ENCODE measurements at places on chromosomes 6 and 20.

- no peak for DNase-seq
Measured at GRCh38 chr6:38150681-38151296, 331.3 kb downstream of the ZFAND3 start.

- DNase-seq: no peak
Measured at GRCh38 chr6:8135276-8135675, 32.9 kb upstream of the EEF1E1 start.

GRCh38 chr20:49028684-49029083, 17.4 kb upstream of the CSE1L start:
- no peak for DNase-seq

DNA sequence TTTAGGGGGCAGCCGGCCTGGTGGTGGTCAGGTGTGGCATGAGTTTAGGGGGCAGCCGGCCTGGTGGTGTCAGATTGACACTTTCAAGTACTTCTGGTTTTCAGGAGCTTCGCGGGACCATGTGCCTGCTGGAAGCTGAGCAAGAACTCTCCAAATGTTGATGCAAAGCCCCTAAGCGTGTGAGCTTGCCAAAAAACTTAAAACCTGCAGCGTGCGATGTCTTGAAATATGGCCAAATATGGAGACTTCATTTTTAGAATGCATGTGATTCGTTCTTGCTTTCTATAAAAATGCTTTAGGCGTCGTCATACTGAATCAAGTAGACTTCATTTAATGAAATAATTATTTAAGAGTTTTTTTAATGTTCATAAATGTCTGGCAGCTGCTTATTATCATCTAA, 149.4 kb downstream of the SMOC2 start:
- DNase-seq: no peak

- DNase-seq: no peak
Measured at GRCh38 chr20:1555952-1556351, 1.6 kb downstream of the SIRPD start.

- DNase-seq: no peak
Measured at GRCh38 chr6:54264581-54265272, 43.5 kb upstream of the TINAG start.

DNA sequence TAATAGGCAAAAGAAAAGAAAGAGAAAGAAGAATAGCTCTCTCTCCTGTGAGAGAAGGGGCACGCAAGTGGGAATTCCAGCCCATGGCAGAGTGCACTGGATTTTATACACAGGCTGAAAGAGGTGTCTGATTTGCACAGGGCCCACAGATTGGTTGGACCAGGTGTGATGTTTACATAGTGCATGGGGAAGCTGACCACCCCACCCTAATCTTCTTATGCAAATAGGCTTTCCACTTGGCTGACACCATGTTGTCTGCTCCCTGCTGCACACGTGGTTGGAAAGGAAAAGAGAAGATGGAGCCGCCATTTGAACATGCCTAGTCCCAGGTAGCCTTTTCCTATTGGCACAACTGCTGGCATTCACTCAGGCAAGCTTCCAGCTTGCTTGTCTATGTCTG, 20.2 kb downstream of the MICA start:
- no peak for DNase-seq

DNA sequence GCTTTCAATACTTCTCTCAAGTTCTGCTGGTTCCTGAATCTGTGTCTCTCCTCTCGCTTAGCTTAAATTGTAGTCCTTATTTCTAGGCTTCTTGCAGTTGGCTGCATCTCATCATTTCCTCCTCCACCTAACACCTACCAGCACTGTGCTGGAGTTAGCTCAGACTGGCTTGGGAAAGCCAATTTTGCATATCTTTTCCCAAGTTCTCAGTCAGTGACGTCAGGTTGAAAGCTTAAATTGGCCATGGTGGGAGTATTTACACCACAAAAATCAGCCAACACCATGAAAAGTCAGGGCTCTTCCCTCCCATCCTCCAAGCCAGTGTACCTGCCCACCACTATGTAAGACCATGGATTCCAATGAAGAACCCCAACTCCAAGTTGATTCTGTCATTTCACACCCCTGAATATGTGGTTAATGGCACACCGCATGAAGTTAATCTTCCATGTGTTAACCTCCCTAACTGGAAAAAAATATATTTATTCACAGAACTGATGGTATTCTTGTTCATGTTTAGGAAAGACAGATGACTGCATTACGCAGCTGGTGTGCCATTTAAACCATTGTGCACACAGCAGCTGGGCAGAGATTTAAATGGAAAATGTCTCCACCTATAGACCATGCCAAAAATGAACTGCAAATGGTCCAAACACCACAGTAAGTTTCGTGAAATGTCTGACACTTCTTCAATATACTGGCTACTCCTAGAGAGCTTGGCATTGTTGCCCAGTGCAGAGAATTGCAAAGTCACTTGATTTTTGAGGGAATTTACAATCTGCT, 274.1 kb upstream of the MAP3K7 start:
- DNase-seq: no peak

DNA sequence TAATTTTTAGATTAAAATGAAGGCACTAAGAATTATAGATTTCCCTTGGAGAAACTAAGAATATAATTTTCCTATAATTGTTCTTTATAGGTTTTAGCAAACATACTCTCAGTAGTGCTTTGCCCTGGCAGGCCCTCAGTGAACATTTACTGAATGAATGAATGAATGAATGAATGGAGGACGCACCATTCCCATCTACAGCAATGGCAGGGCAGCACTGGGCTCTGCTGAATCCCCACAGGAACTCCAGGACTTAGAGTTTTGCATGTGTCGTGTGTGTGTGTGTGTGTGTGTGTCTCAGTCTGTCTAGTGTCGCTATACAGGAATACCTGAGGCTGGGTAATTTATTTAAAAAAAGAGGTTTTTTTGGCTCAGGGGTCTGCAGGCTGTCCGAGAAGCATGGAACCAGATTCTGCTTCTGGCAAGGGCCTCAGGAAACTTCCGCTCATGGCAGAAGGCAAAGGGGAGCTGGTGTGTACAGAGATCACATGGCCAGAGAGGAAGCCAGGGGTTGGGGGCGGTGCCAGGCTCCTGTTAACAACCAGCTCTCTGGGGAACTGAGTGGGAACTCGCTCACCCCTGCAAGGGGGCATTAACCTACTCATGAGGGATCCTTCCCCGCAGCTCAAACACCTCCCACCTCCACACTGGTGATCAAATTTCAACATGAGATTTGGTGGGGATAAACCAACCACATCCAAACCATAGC, 20.1 kb downstream of the RNASET2 start:
- no peak for DNase-seq

DNA sequence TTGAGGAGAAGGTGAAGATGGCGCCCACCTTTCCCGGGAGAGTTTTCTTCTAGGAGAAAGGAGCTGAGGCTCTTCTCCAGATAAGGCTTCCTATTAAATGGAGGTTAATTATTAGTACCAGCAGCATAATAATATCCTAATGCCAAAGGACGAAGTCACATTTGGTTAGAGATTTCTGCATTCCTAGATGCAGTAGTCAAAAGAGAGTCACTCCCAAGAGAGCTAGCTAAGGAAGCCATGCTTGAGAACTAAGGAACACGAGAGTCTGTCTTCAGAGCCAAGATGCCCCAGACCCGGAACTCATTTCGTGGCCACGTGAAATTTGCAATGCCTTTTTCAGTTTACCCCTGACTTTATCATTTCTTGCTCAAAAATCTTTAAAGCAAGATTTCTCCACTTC, 132.7 kb downstream of the TSHZ2 start:
- no peak for DNase-seq

DNA sequence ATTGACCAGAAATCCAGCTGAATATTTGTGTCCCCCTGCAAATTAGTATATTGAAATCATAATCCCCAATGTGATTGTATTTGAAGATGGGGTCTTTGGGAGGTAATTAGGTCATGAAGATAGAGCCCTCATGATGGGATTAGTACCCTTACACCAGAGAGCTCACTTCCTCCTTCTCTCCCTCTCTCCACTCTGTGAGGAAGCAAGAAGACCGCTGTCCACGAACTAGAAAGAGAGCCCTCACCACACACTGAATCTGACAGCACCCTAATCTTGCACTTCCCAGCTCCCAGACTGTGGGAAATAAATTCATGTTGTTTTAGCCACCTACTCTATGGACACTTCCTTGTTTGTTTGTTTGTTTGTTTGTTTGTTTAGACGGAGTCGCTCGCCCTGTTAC, 11.9 kb upstream of the PLAGL1 start:
- no peak for DNase-seq

DNA sequence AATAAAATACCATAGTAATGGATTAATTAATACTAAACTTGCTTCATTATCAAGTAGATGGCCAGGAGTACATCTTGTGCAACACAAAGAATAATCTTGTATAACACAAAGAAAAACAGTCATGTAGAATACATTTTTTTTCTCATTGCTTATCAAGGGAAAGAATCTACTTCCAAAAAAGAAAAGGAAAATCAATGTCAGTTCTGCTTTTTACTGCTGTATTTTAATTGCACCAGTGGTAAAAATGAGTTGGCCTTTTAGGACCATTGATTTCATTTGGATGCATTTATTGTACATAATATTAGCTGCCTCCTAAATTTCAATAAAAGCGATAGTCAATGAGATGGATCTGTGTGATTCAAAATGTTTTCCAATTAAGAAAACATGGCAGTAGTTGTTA, 96.9 kb upstream of the BTBD3 start:
- no peak for DNase-seq

DNA sequence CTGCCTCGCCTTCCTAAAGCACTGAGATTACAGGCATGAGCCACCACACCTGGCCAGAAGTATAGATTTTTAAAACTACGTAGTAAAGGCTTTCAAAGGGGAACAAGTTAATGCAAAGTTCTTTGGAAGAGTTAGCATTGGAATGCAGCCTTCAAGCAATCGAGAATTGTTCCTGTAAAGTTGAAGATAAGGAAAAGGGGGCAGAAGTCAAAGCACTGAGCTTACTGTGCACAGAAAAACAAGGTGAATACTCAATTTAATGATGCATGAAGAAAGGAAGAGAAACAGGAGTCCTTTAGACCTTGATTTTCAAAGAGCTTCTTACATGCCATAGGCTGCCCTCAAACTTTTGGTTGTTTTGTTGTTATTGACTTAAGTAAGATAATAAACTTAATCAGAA, 29.1 kb upstream of the LGSN start:
- DNase-seq: no peak

- no peak for DNase-seq
Measured at GRCh38 chr6:124064317-124065113, 260.9 kb downstream of the NKAIN2 start.

GRCh38 chr20:31676609-31676989, 38.9 kb downstream of the COX4I2 start:
- no peak for DNase-seq

DNA sequence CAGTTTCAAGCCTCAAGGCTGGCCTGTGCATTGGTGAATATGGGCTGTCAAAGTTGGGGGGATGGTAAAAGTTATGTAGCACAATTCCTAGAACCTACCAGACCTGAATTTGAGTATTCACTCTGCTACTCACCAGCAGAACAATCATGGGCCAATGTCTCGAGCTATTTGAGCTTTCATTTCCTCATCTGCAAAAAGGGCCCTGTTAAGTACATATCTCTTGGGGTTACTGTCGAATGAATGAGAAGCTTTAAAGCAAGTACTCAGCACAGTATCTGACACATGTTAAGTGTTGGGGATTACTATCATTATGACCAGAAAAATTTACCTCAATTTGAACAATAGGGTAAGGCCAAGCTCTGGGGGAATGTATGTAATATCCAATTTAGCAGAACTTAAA, 13.5 kb upstream of the ENPP4 start:
- DNase-seq: no peak

DNA sequence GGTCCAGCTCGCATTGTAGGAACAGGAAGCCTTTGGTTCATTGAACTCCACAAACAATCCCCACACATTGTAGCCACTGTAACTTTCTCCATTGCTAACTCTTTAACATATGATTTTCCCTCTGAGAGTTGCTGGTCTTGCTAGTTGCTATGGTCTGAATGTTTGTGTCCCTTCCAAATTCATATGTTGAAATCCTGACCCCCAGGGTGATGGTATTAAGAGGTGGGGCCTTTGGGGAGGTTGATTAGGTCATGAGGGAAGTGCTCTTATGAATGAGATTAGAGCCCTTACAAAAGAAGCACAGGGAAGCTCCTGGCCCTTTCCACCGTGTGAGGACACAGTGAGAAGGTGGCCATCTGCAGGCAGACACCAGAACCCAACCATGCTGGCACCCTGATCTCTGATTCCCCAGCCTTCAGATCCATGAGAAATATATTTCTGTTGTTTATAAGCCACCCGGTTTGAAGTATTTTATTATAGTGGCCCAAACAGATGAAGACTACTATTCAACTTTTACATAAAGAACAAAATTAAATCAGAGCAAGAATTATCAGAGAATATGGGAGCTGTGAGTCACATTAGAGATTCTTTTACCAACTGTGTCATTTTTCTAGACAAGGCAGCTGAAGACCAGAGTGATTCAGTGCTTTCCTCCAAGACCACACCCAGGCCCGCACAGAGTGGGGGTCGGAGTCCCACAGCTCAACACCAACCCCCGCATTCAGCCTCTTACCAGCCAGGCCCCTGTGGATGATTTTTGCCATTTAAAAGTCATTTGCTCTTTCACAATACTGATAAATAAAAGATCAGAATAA, 143.0 kb downstream of the SAMD5 start:
- no peak for DNase-seq

DNA sequence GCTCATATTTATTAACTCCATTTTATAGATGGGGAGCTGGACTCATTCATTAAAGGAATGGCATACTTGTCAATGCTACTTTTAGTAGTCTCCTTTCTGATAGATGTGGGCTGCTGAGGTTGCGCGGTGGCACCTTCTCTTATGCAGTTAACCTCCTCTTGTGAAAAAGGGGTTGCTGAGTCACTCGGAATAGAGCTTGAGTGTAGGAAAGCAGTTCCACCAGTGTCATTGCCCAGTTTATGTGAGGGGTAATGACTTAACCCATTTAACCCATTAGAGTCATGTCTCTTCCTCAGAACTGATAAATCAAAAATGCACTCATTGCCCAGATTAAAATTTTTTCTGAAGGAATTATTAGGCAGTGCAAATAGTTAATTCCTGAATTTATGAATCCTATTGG, 6.3 kb downstream of the MAPK14 start:
- DNase-seq: no peak

DNA sequence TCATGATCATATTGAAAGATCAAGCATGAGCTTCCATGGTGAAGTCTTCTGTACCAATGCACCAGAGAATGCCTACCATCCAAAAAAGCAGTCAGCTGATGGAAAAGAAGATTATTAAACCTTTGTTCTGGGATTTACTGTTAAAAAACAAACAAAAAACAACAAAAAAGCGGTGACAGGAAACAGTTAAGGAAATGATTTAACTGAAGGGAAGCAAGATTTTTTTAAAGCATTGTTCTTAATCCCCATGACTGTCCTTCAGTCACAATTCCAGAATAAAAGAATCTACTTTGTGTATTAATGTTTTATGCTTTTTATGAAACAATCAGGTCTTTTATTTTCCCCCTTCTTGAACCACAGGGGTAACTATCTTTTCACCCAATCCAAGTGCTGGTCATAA, 23.9 kb downstream of the FAM162B start:
- no peak for DNase-seq

- no peak for DNase-seq
Measured at GRCh38 chr6:6966127-6966526, 141.6 kb upstream of the RREB1 start.

- no peak for DNase-seq
Measured at GRCh38 chr6:109503327-109504224, 20.6 kb upstream of the ZBTB24 start.

GRCh38 chr6:3277851-3278416, 19.2 kb downstream of the PSMG4 start:
- no peak for DNase-seq

GRCh38 chr20:59705651-59706399, 101.5 kb downstream of the PHACTR3 start:
- no peak for DNase-seq
